GM04503 (cell line): ENCODE measurements at places on chromosomes 5 and 9.

DNA sequence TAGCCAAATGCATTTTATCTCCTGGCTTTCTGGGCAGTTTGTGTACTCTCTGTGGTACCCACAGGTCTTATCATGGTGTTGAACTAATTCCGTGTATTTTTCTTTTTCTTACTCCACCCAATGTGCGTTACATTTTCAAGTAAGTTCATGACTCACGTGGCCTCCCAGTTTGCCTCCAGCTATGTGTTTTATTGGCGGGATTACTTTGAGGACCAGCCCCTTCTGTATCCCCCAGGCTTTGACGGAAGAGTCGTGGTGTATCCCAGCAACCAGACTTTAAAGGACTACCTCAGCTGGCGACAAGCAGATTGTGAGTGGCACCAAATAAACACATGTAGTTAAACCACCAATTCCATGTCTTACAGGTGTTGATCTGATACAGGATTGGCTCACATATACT lies 3.2 kb downstream of the THG1L start:
- no peak for DNase-seq

DNA sequence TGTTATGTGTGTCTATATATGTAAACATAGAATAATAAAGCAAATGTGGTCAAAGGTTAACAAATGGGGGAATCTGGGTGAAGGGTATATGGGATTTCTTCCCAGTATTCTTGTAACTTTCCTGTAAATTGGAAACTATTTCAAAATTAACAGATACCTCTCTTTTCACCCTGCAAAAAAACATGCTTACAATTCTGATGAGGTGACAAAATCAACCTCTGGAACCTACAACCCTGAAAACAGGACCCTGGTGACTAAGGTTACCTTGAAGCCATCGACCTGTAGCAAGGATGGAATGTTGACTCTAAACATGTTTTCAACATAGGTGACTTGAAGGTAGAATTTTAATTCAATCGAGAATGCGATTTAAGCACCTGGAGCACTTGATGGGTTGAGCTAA lies 5.9 kb upstream of the SPTAN1 start:
- no peak for DNase-seq

DNA sequence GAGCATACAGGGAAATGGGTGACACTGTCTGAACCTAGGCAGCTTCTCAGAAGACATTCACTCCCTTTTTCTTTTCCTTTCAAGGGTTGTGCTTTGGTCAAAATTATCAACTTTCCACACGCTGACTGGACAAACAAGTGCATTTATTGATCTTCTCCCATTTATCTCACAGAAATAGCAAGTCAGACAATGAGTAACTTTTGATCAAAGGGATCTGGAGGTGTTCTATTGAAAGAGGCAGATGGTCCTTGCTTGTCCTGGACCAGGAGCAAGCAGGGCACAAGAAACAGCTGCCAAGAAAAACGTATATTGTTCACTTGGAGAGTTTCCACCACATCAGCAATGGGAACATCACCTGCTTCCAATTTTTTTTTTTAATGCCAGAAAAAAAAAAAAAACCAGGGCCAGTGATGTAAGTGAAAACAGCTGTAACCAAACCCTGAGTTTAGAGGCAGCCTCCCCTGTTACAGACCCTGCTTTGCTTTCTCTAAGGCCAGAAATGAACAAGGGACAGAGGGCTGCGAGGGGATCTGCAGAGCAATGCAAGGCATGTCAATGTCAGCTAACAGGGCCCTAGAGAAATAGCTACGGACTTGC lies 79.8 kb downstream of the NIPSNAP3B start:
- DNase-seq = no peak

DNA sequence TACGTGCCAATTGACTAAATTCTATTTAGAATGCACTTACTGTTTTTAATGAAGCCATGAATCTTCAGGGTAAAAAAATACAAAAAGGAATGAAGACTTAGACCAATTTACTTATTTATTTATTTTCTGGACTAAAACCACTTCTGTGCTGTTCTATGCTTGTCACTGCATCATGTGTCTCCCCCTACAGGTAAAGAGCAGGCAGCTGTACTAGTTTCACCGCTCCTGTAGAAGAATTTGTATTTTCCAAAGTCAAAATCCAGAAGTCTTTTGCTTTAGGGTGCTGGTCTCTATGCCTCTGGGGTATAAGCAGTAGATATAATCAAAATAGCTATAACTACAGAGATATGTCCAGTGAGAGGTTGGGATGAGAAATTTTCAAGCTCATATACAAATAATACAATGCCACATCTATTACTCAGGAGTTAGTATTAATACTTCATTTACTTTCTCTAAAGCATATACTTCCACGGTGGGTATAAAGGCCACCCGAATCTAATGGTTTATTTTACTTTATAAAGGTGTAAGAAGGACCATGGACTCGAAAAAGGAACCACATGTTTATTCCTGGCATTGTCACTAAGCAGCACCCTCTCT lies 591.5 kb downstream of the RAB3C start:
- no peak for DNase-seq

DNA sequence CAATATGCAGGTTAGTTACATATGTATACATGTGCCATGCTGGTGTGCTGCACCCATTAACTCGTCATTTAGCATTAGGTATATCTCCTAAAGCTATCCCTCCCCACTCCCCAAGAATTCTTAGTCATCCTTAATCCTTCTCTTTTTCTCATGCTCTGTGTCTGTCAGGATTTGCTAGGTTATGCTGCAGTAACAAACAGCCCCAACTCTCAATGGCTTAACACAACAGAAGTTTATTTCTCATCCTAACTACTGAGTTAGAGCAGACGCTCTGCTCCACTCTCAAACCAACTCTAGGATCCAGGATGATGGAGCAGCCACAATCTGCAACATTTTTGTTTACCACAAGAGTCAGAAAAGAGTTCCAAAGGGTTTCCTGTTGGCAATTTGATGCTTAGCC lies 28.2 kb upstream of the FAM169A start:
- DNase-seq = no peak

DNA sequence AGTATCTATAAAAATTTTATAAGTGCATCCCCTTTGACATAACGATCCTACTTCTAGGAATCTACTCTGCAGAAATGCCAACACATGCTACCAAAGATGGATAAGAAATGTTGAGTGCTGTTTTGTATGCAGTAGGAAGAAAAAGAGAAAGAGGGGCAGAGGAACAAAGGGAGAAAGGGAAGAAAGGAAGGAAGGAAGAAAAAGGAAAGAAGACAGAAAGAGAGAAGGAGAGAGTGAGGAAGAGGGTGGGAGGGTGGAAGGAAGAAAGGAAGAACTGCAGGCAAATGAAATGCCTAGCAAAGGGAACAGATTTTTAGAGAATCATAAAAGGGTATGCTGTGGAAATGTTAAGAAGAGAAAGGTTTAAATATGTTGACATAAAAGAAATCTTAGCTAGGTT lies 48.5 kb upstream of the ALDOB start:
- DNase-seq = no peak

DNA sequence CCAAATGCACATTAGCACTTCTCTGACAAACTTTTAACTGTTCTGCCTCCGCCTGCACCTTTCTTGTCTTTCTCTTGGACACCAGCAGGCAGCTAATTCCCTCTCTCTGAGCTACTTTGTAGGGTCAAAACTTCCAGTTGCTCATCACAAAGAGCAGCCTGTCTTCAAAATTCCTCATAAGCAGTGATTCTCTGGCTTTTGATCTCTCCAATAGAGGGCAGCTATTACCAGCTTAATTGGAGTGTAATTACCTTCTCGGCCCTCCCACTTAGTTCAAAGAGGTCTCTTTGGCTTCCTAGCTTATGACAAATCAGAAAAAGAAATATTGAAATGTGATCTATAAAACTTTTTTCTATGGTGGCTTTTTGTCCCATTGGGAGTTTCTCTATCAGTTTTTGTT lies 43.6 kb upstream of the RAD23B start:
- no peak for DNase-seq

- DNase-seq = no peak
Measured at GRCh38 chr5:38541174-38541725, 15.2 kb downstream of the LIFR start.

DNA sequence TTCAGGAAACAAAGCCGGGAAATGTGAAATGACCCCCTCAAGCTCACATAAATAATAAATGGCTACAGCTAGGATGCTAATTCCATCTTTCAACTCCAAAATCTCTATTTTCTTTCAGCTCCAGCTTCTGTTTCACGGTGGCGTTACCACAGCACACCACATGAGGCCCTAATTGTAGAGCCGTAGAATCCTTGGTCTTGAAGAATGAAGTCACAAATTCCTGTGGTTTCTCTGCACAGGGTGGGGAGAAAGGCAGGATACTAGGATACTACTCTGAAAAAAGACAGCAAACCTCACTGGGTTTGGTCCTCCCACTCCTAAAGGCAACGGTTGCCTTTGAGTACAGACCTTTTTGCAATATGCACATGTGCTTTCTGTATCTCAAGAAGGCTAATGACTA lies 13.9 kb upstream of the RARS1 start:
- peak; percentile 85 for DNase-seq

- no peak for DNase-seq
Measured at GRCh38 chr9:129038109-129038852, 1.9 kb downstream of the MIGA2 start.

DNA sequence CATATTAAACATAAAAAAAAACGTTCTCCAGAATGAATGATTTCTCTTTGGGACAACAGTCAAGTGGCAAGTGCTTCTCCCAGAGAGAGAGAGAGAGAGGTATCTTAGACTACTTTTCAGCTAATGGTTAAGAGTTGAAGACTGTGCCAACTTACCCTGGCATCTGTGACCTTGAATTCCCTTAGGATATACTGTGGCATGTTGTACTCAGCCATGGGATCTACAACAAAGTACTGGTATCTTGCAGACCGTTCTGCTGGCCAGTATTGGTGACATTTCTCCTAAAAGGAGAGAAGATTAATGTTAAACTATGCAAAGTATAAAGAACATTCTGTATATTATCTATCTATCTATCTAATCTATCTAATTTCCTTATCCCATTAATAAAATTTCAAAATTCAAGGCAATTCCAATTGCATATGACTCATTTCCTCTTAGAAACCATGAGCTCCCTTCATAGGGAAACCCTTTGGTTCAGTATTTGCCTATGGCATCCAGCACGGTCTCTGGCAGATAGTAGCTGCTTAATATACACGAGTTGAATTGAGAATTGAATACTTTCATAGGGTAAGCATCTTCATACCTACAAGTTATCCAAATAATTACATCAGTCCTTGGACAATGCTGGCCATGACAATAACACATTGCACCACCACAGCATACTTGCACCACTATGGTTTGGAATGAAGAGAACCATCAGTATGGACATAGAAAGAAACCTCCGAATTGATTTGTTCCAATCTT lies 539.4 kb upstream of the DMAC1 start:
- no peak for DNase-seq

- peak; percentile 42 for DNase-seq
Measured at GRCh38 chr9:87201351-87201751, 254.0 kb upstream of the GAS1 start.

DNA sequence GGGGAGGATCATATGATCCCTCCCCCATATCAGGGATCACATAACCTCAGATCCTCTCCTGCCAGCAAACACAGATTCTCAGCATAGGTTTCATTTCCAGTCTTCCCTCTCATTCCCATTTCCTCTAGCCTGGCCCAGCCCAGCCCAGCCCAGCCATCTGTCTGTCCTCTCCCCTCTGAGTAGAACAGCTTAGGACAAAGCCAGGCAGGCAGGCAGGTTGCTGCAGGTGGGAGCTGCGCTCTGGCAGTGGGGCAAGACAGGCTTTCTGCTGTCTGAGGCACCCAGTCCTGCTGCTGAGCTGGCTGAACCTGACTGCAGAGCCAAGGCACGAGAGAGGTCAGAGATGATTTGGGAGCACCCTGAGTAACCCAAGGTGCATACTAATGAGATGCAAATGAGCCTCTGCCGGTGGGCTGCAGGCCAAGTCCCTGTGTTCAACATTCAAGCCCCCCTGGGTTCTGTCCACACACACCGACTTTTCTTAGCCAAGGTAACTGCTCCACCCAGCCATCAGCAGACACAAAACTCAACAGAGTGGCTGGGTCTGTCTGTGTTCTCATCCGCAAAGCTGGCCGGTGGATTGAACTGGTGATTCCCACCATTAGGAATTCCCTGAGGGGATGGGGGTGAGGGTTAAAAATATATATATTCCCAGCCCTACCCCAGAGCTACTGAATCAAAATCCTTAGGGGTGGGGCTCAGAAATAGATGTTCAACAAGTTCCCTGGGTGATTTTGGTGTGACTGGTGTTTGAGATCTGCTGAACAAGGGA lies 9.1 kb downstream of the FAT2 start:
- DNase-seq = no peak

DNA sequence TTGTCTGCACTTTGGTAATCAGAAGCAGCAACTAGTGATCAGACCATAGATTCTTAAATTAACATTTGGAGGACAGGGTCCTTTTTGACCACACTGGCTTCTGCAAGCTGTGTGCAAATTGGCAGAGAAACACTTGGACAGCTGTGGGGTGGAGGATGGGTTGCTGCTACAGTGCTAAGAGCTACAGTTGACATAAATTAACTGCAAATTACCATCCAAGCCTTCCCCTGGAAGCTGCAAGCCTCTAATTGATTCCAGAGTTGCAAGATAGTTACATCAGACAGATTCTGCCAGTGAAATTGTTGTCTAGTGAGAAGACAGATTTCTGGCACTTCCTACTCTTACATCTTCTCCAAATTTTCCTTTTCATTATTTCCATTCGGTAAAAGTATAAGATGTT lies 517.7 kb downstream of the DIRAS2 start:
- peak; percentile 10 for DNase-seq

- DNase-seq = no peak
Measured at GRCh38 chr5:145589063-145589462, 246.1 kb downstream of the PRELID2 start.

DNA sequence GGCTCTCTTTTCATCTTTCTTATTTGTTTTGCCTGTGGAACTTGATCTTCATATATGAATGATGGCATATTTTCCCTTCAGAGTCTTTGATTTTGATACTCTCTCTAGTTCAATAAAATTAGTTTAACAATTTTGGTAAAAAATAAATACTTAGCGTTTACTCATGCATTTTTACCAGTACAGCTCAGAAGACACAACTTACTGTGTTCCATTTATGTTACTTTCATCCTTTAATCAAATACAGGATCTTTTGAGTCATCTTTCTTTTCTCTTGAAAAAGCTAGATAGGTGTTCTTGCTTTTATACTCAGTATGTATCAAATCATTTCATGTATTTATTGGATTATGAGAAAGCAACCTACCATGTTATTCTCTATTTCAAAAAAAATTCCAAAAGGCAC lies 47.1 kb upstream of the RICTOR start:
- no peak for DNase-seq

GRCh38 chr5:176665517-176665916 lies 18.2 kb downstream of the TSPAN17 start:
- DNase-seq = no peak

GRCh38 chr9:116209414-116210116 lies 56.0 kb downstream of the PAPPA start:
- DNase-seq = no peak

GRCh38 chr9:16131264-16131663 lies 578.4 kb downstream of the CCDC171 start:
- no peak for DNase-seq

DNA sequence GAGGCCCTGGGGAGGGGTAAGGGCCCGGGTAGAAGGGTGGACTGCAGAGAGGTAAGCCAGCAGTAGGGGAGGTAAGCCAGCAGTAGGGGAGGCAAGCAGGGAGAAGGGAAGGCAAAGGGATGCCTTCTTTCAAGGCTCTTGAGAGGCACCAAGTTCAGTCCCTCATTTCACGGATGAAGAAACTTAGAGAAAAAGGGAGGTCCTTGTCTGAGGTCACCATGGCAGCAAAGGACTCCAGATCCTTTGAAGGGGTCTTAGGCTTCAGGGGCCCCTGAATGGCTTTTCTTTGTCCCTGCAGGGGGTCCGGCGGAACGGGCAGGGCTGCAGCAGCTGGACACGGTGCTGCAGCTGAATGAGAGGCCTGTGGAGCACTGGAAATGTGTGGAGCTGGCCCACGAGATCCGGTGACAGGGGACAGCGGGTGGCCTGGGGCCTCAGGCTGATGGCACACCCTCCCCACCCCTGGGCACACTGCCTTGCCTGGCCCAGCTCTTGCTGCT lies 42.6 kb downstream of the RGS3 start:
- DNase-seq = no peak
